Anterior cingulate cortex (tissue), 58 donors: ENCODE measurements at places on chromosomes 3 and 15.

DNA sequence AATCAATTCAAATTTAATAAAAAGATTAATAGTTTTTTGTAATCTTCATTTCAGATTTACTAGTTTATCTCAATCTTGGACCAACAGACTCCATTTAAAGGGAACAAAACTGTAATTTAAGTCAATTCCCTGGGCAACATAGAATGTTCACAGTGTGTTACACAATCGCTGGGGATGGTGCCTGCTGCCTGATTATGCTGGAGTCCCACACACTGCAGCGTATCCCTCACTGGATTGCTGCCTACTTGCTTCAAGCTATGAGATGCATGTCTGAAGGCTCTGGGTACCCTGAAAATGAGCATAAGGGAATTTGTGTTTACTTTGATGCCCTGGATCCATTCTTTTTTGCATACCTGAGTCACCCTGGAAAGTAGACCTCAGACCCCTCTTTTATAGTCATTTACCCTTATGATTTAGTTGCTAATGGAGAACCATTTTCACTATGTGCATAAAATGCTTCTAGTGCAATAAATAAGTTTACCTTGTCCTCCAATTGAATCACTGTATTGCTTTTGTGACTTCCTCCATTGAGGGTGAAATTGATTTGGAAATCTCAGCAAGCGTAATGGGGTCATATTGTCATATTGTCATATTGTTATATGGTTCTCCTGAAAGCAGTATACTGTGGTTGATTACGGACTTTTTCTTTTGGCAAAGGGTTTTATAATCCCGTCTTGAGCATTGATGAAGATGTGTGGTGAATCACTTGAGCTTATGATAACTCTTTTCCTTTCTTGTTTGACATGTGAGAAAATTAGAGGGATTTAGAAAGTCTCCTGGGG is 35.9 kb downstream of the ITPR1 start:
- no peak for DNase-seq

GRCh38 chr3:169526246-169526645 is 137.3 kb downstream of the MECOM start:
- DNase-seq: no peak

- no peak for DNase-seq
Measured at GRCh38 chr3:102353805-102354204, 81.0 kb upstream of the ZPLD1 start.

DNA sequence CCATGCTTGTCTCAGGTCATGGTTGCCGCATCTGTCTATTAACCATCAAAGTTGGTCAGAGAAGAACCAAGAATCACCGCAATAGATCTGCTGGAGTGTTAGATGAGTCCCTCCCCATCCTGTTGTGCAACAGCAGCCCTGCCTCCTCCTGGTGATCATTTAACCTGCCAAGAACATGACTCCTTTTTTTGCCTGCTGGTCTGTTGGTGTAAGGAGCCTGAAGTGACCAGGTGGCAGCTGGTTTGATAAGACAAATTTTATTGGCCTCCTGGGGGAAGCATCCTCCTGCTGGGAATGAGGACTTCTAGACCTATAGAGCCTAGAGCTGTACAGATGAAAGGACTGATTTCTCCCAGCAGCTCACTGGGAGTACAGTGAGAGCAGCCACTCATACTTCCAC is 43.5 kb upstream of the RAF1 start:
- DNase-seq: no peak

GRCh38 chr15:58495891-58496408 is 64.2 kb downstream of the LIPC start:
- no peak for DNase-seq

DNA sequence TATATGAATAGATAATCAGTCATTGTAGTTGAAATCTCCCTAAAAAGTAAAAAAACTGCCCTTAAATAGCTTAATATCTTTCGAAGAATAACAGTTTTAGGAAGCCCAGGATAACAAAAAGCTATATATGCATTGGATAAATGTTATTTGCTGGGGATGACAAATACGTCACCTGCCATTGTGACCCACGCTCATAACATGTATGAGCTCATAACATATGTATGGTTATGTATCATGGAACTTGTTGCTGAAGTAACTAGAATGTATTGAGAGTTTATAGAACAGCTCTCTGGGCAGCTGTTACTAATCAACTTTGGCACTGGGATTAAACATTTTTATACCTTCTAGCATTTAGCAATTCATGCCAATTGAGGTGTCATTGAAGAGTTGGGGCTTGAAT is 1.7 kb upstream of the LRCH3 start:
- DNase-seq: no peak

DNA sequence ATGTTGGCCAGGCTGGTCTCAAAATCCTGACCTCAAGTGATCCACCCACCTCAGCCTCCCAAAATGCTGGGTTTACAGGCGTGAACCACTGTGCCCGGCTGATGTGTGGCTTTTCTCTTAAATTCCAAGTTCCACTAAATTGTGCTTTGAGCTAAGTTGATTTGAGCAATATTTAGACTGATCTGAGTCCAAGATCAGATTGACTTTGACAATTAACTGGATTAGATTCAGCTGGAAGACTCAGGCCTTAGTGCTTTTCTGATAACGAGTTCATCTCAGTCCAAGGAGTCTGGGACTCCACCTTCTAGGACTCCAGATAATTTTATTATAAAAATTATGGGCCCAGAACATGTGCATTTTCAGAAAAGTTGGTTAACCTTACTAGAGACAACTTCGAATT is 94.4 kb upstream of the FAM174B start:
- DNase-seq: no peak
